ENCODE measurements at places on chromosomes 16 and 17.
A peak's percentile ranks its signal among the peaks of the same experiment; 100 is the strongest.

- no peak for DNase-seq
Observed at GRCh38 chr17:53626286-53626685, 196.4 kb upstream of the KIF2B start.

- no peak for DNase-seq
Observed at GRCh38 chr17:13952009-13952750, 117.1 kb upstream of the COX10 start.

DNA sequence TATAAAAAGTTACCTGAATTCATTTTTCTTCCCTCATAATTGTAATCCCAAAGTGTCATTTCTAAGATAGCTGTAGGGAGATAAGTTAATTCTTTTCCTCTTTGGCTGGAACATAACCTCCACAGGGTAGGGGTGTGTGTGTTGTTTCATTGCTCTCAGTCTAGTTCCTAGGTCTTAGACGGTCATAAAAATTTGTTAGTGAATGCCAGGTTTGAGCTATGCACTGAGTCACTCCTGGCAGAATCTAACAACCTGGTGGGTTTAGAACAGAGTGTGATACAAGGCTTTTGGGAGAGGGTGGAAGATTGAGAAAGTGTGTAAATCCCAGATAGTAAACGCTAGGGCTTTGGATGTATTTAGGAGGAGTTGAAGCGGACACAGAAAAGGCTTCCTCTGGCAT is 894 bp upstream of the PHKG2 start:
- DNase-seq, result no peak

DNA sequence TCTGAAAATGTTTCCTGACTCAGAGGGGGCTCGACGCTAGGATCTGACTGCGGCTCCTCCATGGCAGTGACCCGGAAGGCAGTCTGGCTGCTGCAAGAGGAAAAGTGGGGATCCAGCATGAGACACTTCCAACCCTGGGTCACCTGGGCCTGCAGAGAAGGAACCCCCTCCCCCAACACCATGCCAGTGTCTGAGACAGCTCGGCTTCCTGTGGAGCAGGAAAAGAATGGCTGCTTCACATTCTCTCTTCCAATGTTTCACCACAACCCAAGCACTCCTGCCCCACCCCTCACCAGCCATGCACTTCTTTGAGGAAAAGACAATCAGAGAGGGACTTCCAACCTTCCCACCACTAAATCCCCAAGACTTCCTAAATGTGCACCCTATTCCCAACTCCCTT is 10.8 kb downstream of the TP53 start:
- no peak for DNase-seq

- no peak for DNase-seq
Observed at GRCh38 chr17:41904242-41904841, 14.4 kb downstream of the ACLY start.

- no peak for DNase-seq
Observed at GRCh38 chr16:85435286-85435685, 177.8 kb upstream of the GSE1 start.

GRCh38 chr16:48438414-48438813 is 53.2 kb upstream of the SIAH1 start:
- no peak for DNase-seq

GRCh38 chr16:79469999-79470398 is 130.5 kb downstream of the MAF start:
- DNase-seq, result no peak

GRCh38 chr16:57948027-57948426 is 22.9 kb downstream of the CNGB1 start:
- DNase-seq, result no peak

DNA sequence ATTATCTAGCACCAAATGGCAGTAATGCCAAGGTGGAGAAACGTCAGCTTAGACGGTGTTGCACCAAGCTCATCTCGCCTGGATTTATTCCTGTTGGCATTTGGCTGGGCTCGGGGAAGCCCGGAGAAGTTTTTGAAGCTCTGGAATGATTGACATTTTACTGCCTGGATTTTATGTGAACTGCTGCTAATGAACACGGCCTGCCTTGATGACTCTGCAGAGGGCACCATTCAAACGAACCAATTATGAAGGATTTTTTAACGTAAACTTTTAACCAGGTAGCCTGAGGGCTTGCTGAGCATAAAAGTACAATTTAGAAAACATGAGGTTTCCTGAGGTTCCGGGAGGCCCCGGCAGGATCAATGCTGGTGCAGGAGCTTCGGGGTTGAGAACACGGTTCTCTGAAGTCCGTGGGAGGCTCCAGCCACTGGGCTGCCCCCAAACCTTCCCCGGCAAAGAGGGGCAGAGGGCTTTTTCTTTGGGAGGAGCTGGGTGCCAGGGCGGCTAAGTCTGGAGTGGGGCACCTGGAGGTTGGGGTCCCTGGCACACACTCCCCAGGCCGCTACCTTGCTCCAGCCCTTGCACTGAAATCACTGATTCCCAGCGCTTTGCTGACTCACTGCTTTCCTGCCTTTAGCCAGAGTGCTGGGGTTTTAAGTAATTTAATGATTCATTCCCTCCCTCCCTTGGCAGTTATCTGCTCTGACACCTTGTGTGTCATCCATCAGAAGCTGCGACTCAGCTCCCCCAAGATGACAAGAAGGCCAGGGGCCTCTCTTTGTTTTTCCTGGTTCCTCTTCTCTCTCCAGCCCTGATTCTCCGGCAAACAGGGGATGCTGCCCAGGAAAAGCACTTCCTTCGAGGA is 161.2 kb upstream of the IRX3 start:
- no peak for DNase-seq

- DNase-seq, result no peak
Observed at GRCh38 chr16:70784692-70785555, 16.0 kb downstream of the VAC14 start.

DNA sequence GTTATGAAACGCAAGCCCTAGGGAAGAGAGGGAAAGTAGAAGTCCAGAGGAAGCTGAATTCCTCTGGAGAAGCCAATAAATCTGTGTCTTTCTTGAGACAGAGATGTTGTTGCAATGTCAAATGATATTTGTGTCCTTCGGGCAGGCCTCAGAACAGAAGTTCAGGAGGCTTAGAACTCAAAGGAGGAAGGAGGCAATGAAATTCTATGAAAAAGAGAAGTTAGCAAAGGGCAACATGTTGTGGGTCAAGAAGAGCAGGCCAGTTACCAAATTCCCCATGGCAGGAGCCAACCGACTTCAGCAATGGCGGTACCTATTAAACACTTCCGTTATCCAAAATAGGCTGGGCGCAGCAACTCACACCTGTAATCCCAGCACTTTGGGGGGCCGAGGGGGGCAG is 109.0 kb upstream of the DHX40 start:
- DNase-seq, result no peak

DNA sequence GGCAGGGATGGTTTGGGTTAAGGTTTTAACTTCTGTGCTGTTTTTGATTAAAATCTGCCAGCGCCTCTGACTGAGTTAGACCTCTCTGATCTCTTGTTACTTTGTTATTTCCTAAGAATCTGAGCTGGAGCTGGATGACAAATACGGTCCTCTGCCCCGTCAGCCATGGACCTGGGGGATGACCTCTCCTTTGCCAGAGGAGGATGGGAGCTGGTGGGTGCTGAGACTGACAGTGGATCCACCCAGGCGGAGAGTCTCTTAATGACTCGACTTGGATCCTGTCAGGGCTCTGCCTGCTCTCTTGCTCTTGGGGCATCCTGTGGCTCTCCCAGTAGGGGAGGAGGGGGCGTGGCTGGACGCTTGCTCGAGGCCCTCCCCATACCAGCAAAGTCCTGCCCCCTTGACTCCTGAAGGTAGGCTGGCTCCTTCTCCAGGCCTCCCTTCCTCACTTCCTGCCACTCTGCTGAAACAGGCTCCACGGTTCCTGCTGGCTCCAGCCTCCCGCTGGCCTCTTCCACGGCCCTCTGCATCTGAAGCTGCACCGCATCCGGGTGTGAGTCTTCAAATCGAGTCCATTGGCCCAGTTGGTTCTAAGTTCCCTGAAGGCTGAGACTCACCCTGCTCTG is 24.8 kb upstream of the MAP3K14 start:
- DNase-seq, result no peak

DNA sequence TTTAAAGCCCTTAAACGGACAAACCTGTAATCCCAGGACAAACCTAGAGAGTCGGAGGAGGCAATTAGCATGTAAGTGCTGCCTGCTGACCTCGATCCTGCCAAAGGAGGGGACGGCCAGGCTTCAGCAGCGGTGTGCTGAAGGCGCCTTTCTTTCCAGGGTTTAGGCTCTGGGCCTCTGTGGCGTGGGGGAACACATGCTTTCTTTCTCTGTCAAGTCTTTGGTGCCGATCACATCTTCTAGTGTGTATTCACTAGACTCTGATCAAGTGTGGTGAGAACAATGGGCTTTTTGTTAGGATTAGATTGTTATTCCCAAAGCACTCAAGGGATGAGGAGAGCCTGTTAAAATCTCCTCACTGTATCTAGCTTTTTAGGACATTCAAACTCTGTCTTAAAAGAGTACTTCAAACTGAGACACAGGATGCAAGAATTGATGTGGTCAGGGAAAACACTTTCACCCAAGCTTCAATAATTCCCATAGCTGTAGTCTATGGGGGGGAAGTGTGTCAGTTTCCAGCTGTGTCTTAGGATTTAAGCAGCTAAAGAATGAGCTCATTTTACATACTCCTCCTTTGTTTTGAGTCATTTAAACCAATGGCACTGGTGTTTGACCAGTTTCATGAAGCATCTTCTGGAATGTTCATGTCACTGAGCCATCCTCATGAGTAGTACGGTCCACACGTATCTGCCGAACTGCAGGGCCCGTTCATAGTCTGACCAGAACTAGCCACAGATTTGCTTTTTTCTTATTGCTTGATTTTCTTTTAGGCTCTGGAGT is 51.2 kb downstream of the RPA1 start:
- no peak for DNase-seq

- no peak for DNase-seq
Observed at GRCh38 chr16:1159973-1160772, 7.3 kb downstream of the CACNA1H start.

DNA sequence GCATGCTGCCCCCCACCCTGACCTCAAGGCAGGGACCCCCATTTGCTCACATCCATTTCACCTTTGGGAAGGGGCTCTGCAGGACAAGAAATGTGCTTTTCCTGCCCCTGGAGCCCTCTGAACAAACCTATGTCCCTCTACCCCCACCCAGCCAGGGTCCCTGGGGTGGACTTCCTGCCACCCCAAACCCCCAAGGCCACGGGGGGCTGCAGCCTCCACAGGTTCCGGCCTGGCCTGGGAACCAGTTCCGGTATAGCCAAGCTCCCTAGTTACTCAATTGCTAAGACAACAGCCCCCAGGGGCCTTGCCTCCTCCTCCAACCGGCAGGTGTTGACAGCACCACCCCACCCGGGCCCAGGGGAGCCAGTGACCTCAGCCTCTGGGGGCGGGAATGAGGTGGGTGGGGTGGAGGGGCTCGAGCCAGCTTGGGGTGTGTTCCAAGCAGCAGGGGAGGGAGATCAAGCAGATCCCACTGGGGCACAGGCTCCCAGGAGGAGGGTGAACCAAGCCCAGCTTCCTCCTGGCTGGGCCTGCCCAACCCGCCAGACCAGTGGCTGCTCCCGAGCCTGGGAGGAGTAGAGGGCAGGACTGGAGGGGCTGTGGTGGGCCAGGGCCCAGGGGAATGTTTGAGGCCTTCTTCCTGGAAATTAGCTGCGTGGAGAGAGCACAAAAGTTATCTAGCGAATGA is 6.6 kb downstream of the PNMT start:
- DNase-seq, result peak; percentile 23

DNA sequence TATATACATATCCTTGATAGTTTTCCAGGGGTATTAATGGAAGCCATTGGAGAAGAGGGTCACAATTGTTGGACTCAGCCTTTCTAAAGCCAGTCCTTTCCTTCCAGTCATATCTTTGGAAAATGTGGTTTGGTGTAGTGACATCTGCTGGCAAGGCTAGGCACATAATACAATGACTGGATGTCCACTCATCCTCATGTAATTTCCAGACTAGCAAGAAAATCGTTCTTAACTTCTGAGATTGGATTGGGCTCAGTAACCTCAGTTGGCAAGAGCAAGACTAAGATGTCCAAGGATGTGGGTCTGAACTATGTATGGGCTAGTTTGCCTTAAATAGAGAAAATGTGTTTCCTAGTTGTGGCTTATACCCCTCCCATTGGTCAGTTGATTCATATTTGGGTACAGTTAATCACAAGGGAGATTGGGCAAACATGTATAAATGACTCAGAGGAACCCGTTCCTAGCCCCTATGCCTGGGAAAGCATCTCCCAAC is 8.7 kb upstream of the KAT7 start:
- no peak for DNase-seq

GRCh38 chr17:80695979-80696378 is 151.3 kb downstream of the RPTOR start:
- no peak for DNase-seq

DNA sequence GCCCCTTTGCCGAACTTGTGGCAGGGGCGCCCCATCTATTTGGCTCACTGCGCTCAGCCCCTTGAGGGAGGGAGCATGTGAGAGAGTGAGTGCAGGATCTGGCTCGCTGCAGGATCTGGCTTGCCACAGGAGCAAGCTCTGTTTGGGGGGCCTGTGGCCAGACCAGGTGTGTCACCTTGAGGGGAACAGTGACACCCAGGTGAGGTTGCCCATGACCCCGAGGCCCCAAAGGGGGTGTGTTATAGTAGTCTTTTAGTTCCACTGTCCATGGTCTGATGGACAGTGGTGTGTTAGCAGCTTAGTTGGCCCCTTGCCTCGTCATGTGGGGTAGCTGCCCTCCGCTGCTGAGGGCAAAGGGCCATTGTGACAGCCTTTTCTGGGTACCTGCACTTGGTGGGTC is 41.6 kb downstream of the CCDC42 start:
- DNase-seq, result no peak

- no peak for DNase-seq
Observed at GRCh38 chr17:73215447-73215846, 22.6 kb downstream of the COG1 start.

DNA sequence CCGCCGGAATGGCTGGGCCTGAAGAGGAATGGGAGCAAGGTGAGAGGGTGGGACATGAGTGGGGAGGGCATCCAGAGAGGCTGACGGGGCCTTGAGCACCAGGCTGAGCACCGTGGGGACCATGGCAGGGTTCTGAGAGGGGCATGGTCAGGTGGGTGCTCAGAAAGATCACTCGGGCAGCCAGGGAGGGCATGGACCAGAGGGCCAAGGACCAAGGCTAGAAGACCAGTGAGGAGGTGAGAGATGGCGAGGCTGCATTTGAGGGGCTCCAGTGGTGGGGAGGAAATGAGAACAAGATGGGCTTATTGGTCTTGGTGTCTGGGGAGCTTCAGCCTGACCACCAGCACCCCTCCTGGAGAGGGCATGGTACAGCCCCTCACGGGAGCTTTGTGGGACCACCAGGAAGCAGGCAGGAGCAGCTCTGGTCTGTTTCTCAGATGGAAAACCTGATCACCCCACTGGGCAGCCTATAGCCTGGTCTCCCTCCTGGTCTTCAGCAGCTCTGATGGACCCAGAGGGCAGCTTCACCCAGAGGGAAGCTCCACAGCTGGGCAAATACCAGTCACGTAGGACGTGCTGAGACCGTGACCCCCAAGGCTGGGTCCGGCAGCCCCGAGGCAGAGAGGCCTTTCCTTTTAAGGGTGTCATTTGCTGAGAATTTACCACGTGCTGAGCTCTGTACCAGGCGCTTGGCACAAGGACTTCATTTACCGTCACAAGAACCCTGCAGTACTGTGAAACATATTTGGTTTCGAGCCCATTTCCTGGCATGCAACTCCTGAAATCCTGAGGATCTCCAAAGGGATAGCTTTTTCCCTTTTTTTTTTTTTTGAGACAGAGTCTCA is 11.4 kb upstream of the NCBP3 start:
- no peak for DNase-seq

Data from NCI-H1417 treated with DMSO at 0.1 percent for 48 hours (cell line).